ENCODE measurements at places on chromosomes 11 and 22.

GRCh38 chr11:117691218-117691514 lies 105.8 kb downstream of the DSCAML1 start:
- no peak for DNase-seq

- DNase-seq = no peak
Measured at GRCh38 chr11:119376197-119376847, 5.2 kb downstream of the USP2 start.

DNA sequence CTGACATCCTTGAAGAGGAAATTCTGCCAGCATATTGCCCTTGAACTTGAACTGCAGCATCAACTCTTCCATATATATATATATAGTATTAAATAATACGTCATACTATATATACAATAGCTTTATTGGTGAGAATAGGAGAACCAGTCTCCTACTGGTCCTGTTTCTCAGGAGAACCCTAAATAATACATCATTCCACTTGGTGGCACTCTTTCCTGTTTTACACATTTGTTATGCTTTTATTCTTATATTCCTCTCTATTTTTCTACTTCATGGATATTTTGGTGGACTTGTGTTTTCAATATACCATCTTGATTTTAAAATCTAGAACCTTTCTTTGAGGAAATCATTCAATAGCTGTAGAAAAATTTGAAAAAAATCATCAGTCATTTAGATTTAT lies 193.3 kb downstream of the TRPC6 start:
- no peak for DNase-seq

DNA sequence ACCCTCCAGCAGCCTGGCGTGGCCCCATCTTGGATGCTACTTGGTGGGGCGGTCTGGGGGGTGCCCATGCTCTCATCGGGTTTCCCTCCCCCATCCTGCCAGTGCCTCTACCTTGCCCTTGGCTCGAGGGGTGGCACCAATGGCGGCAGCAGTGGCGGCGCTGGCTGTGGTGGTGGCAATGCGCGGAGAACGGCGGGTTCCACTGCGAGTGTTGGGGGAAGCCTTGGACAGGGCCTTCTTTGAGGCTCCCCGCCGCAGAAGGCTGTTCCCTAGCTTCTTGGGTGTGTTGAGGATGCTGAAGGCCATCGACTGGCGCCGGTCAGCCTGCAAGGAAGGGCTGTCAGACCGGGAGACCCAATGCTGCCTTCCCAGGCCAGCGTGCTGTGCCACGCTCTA lies 5.1 kb downstream of the IL18BP start:
- DNase-seq = no peak

- DNase-seq = no peak
Measured at GRCh38 chr22:22375576-22376351, 131.2 kb downstream of the VPREB1 start.

- DNase-seq = no peak
Measured at GRCh38 chr22:19183216-19183615, 4.7 kb upstream of the SLC25A1 start.

- no peak for DNase-seq
Measured at GRCh38 chr11:36271794-36272407, 17.3 kb downstream of the COMMD9 start.

DNA sequence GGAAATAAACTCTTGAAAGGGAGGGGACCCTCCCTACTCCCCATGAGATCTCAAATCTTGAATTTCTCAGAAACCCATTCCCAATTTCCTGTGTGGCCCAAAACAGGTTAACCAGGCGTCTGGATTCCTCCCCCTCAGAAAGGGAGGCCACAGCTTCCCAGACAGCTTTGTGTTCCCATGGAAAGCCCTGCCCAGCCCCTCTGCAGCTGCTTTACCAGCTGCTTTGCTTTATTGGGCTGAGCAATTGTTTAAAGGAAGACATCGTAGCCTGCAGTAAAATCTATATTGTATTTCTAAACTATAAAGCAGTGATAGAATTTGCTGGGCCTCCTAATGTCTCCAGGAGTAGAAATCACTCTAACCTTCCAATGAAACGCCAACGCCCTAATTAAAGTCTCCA lies 97.4 kb downstream of the CHST1 start:
- DNase-seq = no peak

GRCh38 chr22:40199223-40199622 lies 21.5 kb downstream of the TNRC6B start:
- no peak for DNase-seq

GRCh38 chr22:46613606-46614021 lies 6.6 kb upstream of the GRAMD4 start:
- no peak for DNase-seq

DNA sequence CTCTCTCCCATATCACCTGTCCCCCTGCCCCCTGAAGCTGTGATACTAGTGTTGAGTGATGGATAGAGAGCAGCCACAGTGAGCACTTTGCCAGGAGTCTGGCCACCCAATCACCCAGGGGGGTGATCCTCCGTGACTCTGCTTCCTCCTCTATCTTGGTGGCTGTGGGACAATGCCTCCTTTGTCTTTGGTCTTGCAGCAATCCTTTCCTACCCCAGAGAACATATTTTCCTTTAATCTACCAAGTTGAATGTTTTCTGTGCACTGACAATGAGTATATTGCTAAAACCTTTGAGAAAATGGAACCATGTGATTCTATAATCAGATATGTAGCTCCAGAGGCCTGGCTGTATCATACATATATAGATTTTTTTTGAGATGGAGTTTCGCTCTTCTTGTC lies 58.1 kb upstream of the HEPHL1 start:
- DNase-seq = no peak

- DNase-seq = peak; percentile 63
Measured at GRCh38 chr11:117443266-117444186, 115.9 kb downstream of the CEP164 start.

DNA sequence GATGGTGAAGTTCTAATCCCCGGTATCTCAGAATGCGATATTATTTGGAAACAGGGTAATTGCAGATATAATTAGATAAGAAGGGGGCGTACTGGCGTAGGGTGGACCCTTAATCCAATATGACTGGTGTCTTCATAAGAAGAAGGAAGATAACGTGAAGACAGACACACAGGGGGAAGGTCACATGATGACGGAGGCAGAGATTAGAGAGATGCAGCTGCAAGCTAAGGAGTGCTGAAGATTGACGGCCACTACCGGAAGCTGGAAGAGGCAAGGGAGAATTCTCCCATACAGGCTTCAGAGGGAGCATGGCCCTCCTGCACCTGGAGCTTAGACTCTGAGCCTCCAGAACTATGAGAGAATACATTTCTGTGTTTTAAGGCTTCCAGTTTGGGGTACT lies 54.8 kb downstream of the MIAT start:
- no peak for DNase-seq

All from HAP-1 (cell line).